ENCODE measurements at places on chromosomes 7 and 10.

- no peak for DNase-seq
Measured at GRCh38 chr7:83366629-83367028, 203.9 kb upstream of the PCLO start.

- DNase-seq = no peak
Measured at GRCh38 chr10:25306386-25306785, 131.6 kb downstream of the GPR158 start.

DNA sequence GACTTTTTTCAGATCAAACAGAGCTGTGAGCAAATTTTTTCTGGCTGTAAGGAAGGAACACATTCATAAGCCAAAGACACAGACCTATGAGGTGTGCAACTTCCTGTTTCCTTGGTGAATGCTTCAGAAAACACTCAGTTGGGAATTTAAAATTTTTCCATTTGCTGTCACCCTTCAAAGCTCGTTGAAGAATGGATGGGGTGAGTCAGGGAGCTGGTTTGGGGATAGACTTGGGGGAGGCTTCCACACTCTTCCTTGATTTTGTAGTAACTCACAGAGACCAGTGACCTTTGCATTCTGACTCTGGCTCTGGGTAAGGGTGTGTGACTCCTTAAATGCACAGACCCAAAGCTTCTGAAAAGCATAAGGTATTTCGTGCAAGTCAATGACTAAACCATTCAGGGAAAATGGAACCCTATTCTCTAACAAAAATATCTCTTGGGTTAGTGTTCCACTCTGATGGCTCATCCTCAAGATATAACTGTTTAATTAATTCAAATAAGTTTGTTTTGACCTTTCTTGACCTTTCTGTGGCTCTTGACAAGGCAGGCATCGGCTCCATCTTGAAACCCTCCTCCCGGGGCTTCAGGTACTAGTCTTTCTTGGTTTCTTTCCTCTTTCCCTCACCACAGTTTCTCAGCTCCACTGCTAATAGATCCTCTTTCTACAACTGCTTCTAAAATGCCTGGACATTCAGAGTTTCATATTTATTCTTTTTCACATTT lies 227.8 kb upstream of the INHBA start:
- DNase-seq = no peak

DNA sequence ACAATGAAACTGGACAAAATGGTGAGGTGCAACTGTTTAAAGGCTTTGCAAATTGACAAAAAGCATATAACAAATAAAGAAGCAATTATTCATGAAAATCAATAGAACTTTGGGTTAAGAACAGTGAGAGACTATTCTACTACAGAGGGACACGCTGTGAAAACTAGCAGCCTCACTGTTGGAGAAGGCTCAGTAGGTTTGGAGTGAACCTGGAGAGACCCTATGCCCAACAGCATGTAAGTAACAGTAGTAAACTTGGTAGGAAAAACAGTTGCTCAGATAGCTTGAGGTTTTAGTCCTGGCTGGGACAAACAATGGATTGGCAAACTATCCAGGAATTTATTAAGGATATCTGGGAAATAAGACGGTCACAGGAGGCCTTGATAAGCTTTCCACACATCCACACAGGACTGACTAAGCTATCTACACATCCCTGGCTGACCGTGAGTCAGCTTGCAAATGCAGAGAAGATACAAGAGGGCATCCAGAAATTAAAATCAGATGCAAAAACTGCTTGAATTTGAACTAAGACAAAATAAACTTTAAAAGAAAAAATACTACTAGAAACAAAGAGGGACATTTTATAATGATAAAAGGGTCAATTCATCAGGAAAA lies 15.9 kb downstream of the FAM149B1 start:
- no peak for DNase-seq

GRCh38 chr7:22182149-22182548 lies 174.8 kb downstream of the RAPGEF5 start:
- DNase-seq = no peak

DNA sequence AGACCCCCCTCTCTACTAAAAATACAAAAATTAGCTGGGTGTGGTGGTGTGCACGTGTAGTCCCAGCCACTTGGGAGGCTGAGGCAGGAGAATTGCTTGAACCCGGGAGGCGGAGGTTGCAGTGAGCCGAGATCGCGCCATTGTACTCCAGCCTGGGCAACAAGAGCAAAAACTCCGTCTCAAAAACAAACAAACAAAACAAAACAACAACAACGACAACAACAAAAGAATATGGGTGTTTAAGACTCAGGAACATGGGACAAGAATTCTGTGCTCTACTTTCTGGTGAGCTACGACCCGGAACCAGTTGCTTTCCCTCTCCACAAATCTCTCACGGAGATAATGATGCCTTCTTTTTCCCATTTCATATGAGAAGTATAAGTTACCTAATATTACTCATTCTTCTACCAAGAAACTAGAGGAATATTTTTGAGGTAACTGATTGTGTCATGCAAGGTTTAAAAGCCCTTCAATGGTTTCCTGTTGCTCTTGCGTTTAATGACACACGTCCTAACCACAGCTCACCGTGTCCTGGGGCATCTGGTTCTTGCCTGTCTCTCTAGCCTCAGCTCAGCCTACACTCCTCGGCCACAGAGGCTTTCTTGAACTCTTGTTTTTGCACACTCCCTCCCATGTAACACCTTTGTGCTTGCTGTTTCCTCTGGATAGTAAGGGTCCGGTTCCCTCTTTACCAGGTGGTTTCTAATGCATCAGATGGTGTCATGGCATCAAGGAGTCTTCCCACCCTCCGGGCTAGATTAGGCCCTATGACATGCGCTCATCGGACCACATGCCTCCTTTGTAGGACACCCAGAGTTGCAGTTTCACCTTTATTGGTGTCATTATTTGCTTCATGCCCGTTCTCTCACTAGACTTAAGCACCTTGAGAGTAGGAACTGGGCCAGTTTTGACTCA lies 67.5 kb downstream of the PFKFB3 start:
- DNase-seq = peak; percentile 60

DNA sequence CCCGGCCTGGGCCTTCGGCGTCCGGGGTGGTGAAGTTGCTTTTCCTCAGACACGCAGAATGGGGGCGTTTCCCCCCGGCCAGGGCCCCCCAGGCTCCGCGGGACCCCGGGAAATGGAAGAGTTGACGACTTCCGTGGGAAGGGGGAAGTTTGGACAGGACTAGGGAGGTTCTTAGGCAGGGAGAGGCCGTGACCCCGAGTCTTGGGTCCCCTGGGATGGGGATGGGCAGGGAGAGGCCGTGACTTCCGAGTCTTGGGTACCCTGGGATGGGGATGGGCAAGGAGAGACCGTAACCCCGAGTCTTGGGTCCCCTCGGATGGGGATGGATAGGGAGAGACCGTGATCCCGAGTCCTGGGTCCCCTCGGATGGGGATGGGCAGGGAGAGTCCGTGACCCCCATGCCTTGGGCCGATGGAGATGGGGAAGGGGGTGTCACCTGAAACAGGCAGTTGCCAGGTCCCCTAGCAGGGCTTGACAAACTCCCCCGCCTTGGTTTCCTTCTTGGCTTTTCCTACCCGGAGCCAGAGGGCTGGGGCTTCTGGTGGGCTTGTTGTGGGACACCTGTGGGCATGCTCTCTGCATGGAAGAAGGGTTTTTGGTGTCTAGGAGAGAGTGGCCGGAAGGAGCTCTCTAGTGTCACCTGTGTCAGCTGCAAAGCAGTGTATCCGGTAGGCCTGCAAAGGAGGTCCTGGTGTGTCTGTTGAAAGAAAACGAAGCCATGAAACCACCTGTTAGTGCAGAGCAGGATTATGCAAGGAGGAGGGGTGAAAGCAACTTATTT lies 1.1 kb downstream of the TRRAP start:
- DNase-seq = peak; percentile 69

- DNase-seq = no peak
Measured at GRCh38 chr7:139916717-139917395, 87.8 kb downstream of the TBXAS1 start.

DNA sequence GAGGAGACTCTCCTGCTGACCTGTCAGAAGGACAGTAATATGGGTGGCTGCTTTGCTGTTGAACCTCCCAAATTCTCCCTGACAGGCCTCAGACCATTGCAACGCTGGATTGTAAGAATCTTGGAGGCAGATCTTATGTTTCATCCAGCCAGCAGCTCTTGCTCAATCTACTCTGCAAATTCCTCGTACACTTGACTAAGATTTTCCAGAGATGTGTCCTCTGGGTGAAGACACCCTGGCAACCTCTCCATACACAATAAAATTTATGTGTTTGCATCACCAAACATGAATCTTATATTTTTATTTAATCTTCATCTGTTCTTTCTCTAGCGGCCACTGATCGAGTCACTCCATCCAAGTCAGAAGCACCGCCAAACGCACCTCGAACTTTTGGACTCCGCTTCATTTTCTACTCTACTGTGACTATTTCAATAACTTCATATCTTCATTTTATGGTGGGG lies 623.1 kb downstream of the ACTR3B start:
- no peak for DNase-seq

GRCh38 chr10:117652228-117653169 lies 110.0 kb downstream of the EMX2 start:
- DNase-seq = peak; percentile 2

DNA sequence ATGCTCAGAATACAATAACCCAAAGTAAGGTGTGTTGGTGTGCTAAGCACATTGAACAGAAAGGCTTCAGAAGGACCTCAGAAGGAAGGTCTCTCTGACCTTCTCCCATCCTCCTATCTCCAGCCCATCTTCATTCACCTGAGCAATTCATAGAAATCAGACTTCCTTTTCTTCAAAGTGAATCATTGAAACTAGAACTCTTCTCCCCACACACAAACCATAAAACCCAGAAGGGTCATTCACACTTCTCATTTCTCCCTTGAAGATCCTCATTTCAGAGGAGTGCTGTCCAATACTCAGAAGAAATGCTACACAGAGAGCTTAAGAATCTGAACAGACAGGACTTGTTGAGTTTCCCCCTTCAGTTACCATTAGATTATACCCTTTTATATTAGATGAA lies 89.5 kb downstream of the VWDE start:
- DNase-seq = no peak

DNA sequence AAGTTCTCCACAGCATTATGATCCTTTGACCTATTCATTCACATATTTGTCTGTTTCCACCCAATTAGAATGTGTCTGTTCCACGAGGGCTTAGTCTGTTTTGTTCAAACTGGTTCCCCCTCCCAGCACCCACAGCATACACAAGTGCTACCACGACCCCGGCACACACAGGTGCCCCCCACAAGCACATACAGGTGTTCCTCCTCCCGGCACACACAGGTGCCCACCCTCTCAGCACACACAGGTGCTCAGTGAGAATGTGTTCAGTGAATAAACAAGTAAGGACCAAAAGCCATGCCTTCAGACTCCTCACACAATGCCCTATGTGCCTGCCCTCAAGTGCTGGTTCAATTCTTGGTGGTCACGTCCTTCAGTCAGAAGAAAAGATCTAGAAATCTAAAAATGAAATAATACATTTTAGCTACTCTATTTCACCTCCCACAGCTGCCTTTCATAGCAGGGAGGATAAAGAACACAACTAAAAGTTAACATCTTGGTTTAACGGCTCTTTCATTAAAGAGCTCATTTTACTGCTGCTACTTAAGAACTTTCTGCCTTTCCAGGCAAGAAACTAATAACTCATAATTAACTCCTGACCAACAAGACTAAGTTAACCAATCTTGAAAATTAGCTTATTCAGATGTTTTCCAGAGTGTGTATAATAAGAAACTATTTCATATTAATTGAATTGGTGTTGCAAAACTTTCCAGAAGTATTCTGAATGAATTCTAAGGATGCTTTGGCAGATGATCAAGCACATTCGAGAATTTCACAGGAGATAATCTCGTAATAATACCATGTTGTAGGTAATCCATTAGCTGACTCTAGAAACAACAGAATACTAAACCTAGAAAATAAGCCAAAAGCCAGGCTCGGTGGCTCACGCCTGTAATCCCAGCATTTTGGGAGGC lies 2.3 kb downstream of the DNMBP start:
- no peak for DNase-seq

GRCh38 chr7:131721660-131722059 lies 165.2 kb upstream of the PODXL start:
- DNase-seq = no peak

- no peak for DNase-seq
Measured at GRCh38 chr10:630581-631073, 58.8 kb downstream of the DIP2C start.

- no peak for DNase-seq
Measured at GRCh38 chr10:52313933-52314821, at the start of gene DKK1. Gene DKK1 (plus strand): TSS chr10:52314281. CDS start chr10:52314435, 154 bp downstream.

DNA sequence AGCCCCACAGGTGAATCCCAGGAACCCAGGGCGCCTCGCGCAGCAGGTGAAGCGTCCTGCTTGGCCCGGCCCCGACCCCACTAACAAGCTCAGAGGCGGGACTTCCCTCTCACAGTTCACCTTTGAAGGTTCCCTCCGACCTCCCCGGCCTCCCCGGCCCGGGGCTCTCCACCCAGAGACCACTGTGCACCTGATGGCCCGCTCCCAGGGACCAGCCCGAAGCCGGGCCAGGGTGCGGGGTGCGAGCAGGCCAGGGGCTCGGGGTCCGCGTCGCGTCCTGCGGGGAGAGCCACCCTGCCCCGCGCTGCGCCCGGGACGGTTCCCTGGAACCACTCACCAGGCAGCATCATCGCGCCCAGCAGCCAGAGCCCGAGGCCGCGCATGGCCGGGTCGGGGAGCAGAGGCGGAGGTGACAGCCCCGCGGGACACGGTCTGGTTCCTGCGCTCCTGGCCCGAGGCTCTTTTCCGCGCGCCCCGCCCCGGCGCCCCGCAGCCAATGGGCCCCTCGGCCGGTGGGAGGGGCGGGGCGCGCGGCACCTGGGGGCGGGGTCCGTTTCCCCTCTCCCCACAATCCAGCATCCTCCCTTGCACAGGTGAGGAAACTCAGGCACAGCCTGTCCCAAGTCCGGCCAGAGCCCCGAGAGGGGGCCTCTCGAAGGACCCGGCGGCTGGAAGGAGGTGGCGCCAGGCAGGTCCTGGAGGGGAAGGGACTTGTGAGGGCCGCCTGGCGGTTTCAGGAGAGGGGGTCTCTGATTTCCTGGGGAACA lies at the start of gene ADAM8:
Gene ADAM8, minus strand, starts transcription at position 434 of the 767 bp plus-strand sequence. Its CDS starts 51 bp downstream, at position 383.
- DNase-seq = no peak

DNA sequence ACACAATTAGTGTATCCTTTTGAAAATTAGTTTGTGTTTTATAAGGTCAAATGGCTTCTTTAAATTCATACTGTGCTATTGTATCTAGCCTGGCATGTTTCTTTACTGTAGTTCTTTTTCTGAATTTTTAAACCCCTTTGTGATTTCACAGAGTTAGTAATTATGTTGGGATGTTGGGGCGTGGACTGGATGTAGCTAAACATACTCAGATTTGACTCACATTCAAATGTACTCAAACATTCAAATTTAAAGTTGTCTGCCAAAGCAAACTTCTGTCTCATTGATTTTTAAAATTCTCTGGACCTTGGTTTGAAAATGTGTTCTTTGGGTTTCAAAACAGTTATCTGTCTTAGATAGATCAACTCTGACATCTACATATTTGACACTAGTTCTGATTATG lies 7.2 kb upstream of the NRP1 start:
- no peak for DNase-seq

GRCh38 chr7:42960762-42961161 lies 28.6 kb downstream of the MRPL32 start:
- no peak for DNase-seq

- no peak for DNase-seq
Measured at GRCh38 chr10:13349463-13350274, 1.6 kb upstream of the SEPHS1 start.

Data from HL-60 (cell line).